Ureter (tissue), 1 donor: ENCODE measurements at places on chromosomes 7 and 10. TPM values are rescaled to one million over a fixed set of nuclear protein-coding genes. Genes with fewer than 3 reads are reported as not detected.
A peak's percentile ranks its signal among the peaks of the same experiment; 100 is the strongest.

SFXN2 gene
- 28.3 TPM for total RNA-seq

LRMDA gene
- total RNA-seq, result 23.1 TPM

PLEKHA1 gene
- 41.9 TPM for total RNA-seq

TCAF2 gene
- 14.3 TPM for total RNA-seq

VSIR gene
- total RNA-seq, result 65.6 TPM

VSTM4 gene
- total RNA-seq, result 16.0 TPM

ADCYAP1R1 gene
- total RNA-seq, result 2.6 TPM

NKX2-3 gene
- total RNA-seq, result not detected

ADGRA1 gene
- total RNA-seq, result 0.13 TPM

DNTT gene
- total RNA-seq, result not detected

ZNF800 gene
- 42.1 TPM for total RNA-seq

DNA sequence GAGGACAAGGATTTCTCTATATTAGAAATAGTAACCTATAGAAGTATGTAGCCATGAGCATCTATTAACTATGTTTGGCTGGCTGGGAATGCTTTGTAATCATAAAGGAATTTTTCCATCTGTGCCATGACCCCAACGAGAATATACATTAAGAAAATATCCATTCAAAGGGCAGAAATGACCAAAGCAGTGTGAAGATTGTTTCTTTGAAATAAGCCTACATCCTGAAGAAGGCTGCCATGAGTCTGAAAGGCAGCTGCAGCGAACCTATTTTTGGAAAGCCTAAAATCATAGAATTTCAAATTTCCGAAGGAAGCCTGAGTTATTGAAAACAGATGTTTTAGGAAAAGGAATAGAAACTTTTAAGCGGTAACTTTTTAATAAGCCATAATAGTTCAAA lies 244.2 kb upstream of the FOXK1 start:
- no peak for DNase-seq

GRCh38 chr10:54194806-54195205 lies 606.2 kb downstream of the PCDH15 start:
- no peak for DNase-seq

DNA sequence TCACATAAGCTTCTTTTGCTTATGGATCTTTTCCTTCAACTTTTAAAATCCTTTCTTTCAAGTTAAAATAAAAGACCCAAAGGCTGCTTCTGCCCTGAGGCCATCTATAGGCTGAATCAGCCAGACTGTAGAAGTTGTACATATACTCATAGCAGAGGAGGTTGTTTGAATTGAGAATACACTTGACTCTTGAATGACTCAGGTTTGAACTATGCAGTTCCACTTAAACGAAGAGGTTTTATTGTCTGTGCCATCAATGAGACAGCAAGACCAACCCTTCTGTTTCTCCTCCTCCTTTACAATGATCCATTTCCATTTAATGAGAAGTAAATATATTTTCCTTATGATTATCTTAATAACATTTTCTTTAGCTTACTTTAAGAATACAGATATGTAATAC lies 5.8 kb downstream of the ZNF365 start:
- no peak for DNase-seq

DNA sequence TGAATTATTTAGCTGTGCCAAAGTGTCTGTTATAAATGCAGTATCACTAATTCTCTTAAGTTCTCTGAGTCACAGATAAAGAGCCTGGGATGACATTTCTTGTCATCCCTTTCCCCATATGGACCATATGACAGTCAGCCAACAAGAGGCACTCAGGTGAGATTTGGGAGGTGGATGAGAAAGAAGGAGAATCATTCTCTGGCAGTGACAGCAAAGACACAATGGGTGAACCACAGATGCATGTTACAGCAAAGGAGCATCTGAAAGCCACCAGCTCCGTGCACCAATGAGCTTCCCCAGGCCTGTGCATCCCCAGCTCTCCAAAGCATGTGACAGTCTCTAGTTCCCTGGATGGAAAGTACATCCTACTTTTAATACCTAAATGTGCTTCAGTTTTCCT lies 10.8 kb downstream of the GIMAP6 start:
- no peak for DNase-seq

DNA sequence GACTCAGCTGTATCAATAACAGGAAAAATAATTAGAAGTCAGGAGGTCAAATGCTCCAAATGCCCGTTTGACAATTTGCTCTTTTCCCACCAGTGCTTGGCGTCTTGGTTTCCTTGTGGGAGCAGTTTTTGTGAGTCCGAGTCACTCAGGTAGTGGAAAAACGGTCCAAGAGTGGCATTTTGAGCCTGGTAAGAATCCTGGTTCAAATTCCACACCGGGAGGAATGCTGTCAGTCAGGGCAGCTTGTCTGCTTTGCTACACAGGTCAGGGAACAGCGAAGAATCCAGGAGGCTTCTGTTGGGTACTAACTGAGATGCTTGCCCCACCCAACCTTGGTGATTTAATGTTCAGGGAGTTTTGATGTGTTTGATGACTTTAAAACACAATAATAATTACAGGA lies 209.5 kb downstream of the HERPUD2 start:
- DNase-seq, result no peak

DNA sequence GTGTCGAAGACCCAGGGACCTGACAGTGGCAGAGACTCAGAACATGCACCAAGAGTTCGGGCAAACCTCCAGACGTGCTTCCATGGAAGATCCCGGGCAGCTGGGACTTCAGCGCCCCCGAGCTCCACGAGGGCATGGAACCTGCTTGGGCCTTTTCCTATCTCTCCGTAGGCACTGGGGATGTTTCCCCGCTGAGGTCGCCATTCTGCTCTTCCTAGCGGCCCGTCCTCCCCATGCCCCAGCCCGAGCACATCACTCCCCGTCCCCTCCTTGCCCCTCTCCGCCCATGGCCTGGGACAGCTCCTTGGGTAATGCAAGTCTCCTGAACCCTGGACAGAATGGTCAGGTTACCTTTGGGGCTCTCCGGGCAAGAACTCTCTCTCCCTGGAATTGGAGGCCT lies 32.3 kb upstream of the SHH start:
- no peak for DNase-seq

DNA sequence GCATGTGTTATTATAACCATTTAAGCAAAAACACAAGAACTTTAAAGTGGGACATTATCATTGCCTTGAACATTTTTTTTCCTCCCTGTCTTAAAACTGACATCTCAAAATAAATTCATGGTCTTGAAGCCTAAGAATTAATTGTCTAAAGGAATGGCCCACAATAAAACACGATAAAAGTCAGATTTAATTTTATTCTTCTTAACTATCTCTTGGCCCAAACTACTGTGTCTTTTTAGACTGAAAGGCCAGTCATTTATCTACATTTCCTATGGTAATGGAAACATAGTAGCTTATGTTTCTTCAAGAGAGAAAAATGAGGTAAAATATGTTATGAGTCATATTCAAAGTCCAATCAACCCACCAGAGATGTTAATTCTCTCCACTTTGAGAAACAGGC lies 24.4 kb upstream of the ETV1 start:
- no peak for DNase-seq

DNA sequence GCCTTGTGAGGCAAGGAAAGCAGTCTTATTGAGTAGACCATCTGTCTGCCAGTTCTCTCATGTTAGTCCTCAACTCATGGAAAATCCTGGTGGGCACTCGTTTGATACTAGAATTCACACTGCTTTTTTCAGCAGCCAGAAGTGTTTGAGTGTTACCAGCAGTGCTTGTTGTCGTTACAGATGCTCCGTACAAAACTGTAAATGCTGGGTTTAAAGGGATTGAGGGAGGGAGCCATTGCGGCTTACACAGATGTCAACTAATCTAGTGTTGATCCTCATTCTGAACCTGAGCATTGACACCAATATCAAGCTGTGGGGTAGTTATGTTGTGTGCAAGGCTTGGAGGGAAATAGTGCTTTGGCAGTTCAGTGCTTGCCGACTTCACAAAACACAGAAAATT lies 348.6 kb downstream of the AUTS2 start:
- no peak for DNase-seq

DNA sequence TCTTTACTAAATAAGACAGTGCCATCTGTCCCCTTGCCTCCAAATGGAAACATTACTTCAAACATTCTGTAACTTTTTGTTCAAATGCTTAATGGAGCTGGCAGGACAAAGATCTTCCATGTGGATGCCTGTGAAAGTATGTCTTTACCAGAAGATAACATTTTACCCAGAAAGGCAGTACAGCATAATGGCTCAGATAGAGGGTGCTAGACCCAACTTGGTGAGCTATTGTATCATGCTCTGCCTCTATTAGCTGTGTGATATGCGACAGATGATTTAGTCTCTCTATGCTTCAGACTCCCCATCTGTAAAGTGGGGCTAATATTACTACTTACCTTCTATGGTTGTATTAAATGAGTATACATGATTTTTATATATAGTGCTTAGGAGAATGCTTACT lies 8.8 kb upstream of the SMKR1 start:
- no peak for DNase-seq

- DNase-seq, result peak; percentile 37
Observed at GRCh38 chr7:47345857-47346298, 236.0 kb downstream of the TNS3 start.

- no peak for DNase-seq
Observed at GRCh38 chr10:17290226-17290625, 62.2 kb downstream of the VIM start.

DNA sequence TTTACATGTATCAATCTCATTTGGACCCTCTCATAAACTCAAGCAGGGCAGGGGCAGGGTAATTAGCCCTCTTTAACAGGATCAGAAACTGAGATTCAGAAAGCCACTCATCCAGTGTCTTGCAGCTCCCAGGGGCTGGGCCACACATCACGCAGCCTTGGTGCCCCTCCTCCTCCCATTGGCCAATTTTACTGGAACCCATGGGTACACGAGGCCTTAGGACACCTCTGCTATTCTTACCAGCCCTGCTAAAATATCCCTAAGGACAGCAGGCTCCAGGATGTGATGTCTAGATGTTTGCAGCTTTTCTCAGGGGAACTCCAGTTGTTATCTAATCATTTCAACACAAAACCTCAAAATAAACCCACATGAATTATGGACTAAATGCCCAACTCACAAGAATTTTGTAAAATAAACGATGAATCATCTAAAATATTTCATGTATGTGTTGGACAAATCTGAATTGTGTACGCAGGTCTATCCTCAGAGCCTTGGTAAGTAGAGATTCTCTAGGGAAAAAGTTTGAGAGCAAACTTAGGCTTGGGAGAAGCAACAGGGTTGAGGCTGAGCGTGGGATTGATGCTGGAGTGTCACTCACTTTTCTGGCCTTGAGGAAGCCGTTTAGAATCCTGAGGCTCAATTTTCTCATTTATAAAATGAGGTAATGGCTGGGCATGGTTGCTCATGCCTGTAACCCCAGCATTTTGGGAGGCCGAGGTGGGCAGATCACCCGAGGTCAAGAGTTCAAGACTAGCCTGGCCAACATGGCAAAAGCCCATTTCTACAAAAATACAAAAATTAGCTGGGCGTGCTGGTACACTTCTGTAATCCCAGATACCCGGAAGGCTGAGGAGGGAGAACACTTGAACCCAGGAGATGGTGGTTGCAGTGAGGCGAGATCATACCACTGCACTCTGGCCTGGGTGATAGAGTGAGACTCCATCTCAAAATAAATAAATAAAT lies 69.7 kb upstream of the TNS3 start:
- no peak for DNase-seq

- DNase-seq, result peak; percentile 73
Observed at GRCh38 chr10:29811751-29812427, 177.1 kb upstream of the SVIL start.

DNA sequence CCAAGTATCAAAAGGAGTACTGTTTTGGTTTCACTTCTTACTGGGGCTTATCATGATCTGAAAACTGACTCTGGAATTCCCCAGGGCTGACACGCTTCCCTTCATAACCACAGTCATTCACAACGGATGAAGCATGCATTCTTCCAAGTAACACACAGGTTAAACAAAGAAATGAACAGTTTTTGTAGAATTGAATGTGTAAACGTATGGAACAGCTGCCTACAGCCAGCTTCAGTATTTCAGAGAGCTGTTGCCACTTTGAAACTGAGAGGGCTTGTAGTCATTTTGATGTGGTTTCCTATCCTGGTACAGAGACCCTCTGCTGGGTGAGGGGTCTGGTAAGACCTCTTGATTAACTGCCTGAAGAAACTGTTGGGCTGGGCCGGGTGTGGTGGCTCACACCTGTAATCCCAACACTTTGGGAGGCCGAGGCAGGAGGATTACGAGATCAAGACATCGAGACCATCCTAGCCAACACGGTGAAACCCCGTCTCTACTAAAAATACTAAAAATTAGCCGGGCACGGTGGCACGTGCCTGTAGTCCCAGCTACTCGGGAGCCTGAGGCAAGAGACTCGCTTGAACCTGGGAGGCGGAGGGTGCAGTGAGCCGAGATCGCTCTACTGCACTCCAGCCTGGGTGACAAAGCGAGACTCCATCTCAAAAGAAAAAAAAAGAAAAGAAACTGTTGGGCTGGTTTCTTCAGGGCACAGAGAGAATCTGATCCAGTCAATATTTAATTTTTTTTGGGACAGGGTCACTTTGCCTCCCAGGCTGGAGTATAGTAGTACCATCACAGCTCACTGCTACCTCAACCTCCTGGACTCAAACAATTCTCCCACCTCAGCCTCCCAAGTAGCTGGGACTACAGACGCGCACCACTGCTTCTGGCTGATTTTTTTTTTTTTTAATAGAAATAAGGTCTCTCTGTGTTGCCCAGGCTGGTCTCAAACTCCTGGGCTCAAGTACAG lies 4.7 kb downstream of the NFE2L3 start:
- DNase-seq, result no peak

DNA sequence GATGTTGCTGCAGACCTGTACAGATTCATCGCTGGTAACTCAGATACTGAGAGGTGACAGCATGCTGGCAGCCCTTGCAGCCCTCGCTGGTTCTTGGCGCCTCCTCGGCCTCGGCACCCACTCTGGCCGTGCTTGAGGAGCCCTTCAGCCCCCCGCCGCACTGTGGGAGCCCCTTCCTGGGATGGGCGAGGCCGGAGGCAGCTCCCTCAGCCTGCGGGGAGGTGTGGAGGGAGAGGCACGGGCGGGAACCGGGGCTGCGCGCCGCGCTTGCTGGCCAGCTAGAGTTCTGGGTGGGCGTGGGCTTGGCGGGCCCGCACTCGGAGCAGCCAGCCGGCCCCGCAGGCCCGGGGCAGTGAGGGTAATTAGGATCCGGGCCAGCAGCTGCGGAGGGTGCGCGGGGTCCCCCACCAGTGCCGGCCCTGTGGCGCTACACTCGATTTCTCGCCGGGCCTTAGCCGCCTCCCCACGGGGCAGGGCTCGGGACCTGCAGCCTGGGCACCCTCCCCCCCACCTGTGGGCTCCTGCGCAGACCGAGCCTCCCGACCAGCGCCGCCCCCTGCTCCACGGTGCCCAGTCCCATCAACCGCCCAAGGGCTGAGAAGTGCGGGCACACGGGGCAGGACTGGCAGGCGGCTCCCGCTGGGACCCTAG lies 12.2 kb upstream of the GTPBP10 start:
- DNase-seq, result no peak

GRCh38 chr7:42174391-42174912 lies 62.6 kb downstream of the GLI3 start:
- no peak for DNase-seq

GRCh38 chr10:17805921-17806577 lies 3.1 kb upstream of the MRC1 start:
- no peak for DNase-seq

DNA sequence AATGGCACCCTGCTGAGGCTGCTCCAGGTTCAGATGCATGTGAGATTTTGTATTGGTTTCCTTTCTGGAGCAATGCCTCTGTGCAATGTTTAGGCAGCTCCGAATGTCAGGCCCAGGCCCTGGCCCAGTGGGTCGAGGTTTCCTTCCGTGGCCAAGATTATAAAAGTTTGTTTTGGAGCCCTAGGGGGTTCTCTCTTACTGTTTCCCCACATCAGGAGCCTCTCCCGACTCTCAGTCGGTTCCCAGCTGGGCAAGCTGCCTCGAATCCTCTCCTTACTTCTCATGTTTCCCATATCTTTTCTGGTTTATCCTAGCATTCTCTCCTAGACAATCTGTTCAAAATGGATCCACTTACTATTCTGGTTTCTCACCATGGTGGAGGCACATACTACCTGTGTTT lies 11.0 kb downstream of the TMEM140 start:
- no peak for DNase-seq
